Stimulated activated CD8-positive, alpha-beta memory T cell treated with anti-CD3 and anti-CD28 coated beads, Interleukin-7, amount 100 ng/mL, for 24 hours (primary cell): ENCODE measurements at places on chromosomes 6 and 20.

DNA sequence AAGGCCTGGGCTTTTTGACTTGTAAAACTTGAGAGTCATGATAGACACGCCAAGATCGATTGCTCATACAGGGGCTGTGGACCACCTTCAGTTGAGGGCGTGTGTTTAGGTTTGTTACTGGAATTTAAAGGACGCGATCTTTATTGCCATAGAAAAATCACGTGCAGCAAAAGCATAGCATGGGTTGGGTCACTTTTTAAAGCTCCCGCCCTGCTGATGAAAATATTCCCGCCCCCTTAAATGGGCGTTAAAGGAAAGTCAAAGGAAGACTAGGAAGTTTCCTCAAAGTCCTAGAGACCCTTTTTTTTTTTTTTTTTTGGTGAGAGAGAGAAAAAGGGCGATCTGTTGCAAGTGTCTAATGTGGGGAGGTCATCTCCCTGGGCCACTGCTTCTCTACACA is 23.1 kb downstream of the TFAP2A start:
- no peak for DNase-seq

- DNase-seq, result no peak
Measured at GRCh38 chr6:156747715-156748114, 29.5 kb upstream of the ARID1B start.

GRCh38 chr6:113017353-113017752 is 670.2 kb downstream of the RFPL4B start:
- DNase-seq, result no peak

DNA sequence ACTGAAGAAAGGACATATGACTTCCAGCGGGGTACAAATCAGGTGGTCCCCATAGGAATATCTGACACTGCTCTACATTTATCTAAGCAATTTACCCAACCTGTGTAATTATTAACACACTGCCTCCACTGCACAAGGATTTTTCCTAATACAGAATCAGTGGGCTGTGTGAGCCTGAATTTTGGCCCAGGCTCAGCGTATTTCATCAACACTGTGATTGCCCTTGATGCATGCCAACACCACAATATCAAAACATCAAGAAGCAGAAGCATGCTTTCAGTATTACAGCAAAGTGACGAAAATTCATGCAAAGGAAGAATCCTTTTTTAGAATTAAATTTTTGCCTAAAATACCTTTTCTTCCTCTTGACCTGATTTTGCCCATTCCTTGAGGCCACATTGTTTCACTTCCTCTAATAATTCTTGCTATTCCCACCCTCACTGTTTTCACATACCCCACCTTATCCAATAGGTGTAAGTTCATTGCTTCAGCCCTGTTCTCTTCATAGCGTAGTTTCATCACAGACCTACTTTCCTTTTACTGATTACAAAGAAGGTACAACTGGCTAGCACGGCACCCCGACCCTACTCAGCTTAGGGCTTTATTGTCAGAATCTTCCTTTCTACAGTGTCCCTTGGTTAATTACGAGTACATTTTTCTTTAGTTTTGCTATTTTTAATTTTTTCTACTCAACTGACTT is 83.7 kb upstream of the PTCHD4 start:
- DNase-seq, result no peak

GRCh38 chr20:8139899-8140298 is 7.8 kb downstream of the PLCB1 start:
- no peak for DNase-seq

DNA sequence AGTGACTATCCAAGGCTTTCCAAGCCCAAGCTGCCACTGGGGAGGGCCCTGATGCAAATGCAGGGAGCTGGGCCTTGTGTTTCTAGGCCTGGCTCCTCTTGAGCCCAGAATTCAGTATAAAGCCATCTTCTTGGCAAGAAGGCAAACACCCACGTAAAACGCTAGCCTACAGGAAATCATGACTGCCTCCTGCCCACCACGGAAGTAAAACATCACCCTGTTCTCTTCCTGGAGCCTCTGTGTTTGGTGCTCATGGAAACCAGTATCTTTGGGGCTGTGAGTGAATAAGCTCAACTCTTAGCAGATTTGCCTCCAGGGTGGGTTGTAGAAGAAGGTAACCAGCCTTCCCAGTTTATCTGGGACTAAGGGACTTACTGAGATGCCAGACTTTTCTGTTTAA is 271.0 kb downstream of the ZNF217 start:
- no peak for DNase-seq

DNA sequence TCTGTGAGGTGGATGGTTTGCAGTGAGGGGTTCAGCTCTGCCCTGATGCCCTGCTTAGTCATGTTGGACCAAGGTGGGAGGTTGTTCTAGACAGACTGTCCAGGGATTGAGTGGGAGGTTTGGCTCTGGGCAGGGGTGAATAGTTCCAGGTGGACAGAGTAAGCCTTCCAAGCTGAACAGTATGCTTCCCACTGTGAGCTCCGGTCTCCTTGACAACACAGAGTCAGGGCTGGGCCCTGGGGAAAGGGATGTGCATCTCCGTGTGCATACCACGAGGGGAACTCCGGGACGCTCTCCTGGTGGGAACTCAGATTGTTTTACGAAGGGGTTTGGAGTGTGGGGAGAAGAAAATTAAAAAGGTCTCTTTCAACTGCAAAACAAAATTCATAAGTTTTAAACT is 174.7 kb downstream of the DHX35 start:
- no peak for DNase-seq

GRCh38 chr6:100232781-100233573 is 231.7 kb downstream of the SIM1 start:
- no peak for DNase-seq

DNA sequence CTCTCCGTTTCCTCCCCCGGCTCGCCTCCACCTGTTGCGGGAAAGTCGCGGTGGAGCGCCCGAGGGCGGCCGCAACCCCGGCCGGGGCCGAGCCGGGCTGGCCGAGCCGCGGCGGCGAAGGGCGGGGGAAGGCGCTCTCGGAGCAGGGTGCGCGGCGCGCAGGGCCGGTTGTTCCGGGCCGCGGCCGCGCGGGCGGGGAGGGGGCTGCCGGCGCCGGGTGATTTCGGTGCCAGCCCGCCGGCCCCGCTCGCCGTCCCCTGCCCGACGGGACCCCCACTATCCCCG is 235 bp downstream of the MAP7 start:
- DNase-seq, result no peak

- no peak for DNase-seq
Measured at GRCh38 chr6:145319605-145320004, 415.7 kb downstream of the EPM2A start.

DNA sequence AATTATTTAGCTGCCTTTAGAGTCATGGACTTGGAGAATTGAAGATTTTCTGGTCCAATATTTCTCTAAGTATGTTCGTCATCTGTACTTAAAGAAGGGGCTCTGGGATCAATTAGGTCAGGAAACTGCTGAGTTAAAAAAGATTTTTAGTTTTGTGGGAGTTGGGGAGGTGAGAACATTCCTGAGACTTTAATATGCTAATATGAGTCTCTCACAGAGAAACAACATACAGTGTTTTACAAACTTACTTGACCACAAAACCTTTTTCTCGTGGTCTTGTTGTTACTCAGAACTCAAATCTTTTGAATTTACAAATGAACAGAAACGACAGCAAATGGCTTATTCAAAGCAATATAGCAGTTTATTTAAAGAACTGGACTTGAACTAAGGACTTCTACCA is 67.9 kb downstream of the LIN28B start:
- no peak for DNase-seq

DNA sequence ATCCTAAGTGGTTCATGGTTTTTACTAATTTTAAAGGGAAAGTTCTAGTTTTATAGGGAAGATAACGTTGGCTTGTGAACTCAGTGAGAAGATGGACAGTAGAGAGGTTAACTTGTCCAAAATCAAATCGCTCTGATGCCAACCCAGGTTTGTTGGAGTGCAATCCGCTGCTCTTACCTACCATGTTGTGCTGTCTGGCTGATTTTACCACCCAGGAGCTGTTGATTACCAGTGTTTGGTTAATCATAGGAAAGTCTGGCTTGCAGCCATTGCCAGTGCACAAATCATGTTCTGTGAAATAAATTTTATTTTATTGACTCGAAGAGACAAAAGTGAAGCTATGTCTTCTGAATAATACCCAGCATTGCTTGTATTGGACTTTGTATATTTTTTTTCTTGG is 92.4 kb downstream of the PLCB4 start:
- DNase-seq, result no peak

DNA sequence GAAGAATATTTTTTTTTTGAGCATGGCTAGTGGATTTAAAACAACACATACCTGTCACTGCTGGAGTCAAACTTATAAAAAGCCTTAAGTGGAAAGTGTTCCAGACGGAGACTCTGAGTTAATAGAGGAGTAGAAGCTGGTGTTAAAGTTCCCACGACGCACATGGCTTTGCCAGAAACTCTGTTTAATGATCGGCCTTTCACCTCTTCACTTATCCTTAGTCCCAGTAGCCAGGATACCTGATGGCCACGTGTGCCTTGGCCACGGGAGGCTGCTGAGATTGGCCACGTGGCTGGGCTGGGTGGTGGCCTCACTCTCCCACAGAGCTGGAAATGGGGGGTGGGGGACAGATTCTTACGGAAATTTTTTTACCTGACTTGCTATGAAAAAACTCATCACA is 333.1 kb downstream of the ZFAND3 start:
- no peak for DNase-seq

DNA sequence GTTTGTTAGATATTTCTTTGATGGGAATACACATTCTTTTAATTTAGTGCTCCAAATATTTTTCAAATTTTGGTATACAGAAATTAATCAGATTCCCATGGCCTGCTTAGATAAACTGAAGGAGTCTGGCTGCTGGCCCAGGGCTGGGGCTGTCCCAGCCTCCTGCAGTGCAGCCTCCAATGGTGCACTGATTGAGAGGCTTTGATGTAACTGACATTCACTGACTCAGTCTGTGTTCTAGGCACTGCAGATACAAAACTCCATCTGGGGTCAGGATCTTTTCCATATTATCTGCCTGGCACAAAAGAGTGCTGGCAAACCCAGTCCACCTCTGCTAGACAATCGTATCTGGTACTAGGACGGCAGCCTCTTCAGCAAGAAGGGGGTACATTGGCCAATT is 64.8 kb downstream of the GRIK2 start:
- no peak for DNase-seq

DNA sequence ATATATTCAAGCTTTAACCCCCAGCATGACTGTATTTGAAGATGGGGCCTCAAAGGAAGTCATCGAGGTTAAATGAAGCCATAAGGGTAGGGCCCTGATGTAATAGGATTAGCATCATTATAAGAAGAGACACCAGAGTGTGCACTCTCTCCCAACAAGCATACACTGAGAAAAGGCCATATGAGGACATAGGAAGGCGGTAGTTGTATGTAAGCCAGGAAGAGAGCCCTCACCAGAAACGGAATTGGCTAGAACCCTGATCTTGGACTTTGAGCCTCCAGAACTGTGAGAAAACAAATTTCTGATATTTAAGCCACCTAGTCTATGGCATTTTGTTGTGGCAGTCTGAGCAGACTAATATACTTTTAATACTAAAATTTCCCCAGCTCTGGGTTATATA is 150.1 kb upstream of the STXBP5 start:
- no peak for DNase-seq

DNA sequence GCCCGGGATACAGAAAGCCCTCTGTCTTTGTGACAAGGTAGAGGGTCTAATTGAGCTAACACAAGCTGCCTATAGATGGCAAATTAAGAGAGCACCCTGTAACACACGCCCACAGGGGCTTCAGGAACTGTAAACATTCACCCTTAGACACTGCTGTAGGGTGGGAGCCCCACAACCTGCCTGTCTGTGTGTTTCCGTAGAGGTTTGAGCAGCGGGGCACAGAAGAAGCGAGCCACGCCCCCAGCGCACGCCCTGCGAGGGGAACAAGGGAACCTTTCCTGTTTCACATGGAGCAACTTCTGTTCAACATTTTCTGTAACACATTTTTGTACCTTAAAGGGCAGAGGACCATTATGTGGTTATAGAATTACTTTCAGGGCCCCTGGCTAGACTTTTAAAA is 231.7 kb upstream of the EXOC2 start:
- DNase-seq, result no peak

DNA sequence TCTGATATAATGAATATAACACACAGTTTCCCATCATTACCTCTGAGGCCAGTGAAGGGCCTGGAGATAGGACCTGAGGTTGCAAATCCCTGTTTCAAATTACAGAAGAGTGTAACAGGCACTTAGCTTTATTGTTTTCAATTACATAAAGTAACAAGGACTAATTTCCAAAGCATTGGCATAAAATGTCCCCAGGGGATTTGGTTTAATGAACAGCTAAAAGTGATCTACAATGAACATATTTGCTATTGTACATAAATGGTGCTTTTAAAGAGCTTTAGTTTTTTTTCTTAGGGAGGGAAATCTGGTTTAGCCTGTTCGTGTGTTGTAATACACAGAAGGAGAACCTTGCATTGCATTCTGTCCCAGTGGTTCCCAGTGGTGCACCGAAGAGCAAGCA is 54.4 kb downstream of the HMGN3 start:
- DNase-seq, result no peak

DNA sequence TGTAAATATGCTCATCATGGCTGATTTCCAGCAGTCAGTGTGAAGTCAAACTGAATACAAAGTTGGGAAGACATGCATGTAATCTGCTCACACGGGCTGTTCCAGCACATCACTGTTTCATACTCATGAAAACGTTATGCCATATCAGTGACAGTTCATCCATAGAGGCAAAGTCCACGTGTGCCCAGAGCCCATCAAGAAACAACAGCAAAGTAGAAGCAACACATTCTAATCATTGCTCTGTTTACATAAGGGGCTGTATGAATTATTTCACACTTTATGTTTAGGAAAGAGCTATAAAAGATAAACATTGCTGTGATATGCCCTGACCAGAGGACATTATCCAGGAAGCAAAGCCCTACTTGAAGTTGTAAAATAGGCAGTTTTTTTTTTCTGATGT is 157.0 kb upstream of the ENPP5 start:
- DNase-seq, result no peak

GRCh38 chr20:4247898-4248858 is 232.8 kb upstream of the RNF24 start:
- no peak for DNase-seq

DNA sequence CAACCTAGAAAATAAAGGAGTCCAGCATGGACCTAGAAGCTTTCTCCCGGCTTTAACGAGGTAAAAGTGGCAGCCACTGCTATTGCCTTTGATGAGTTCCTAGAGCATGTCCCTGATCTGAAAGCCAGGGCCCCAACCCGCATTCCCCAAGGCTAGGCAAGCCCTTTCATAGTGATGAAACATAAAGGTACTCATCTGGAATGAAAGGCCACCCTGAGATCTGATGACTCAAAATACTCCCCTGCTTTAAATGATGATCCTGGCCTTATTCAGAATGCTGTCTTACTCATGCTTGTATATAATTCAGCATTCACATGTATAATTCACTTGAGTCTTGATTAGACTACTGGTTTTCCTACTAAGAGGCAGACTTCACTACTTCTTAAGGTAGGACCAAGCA is 21.3 kb downstream of the TTPAL start:
- DNase-seq, result no peak

DNA sequence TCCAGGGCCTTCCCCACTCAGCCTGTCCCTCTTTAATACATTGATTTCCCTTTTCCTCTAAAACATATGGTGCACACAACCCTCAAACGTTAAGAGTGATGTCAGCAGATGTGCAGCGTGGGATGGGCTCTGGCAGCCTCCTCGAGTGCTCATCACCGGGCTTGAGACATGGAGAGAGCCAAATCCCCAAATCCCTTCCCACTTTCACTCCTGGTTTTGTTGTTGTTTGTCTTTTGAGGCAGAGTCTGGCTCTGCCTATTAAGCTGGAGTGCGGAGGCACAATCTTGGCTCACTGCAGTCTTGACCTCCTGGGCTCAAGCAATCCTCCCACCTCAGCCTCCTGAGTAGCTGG is 5.8 kb upstream of the PLTP start:
- DNase-seq, result no peak

- no peak for DNase-seq
Measured at GRCh38 chr6:10429638-10430427, 15.0 kb upstream of the TFAP2A start.
